ENCODE measurements at places on chromosomes 11 and 22.

- no peak for DNase-seq
These were observed 48.9 kb downstream of the DHCR7 start for GRCh38 chr11:71399341-71399740.

- DNase-seq, result no peak
These were observed 36.3 kb upstream of the APOBEC3A start for GRCh38 chr22:38921120-38921519.

- no peak for DNase-seq
These were observed 153.9 kb downstream of the TEAD1 start for GRCh38 chr11:12827929-12828812.

GRCh38 chr22:49934160-49934890, 15.9 kb downstream of the CRELD2 start:
- peak; percentile 72 for DNase-seq

DNA sequence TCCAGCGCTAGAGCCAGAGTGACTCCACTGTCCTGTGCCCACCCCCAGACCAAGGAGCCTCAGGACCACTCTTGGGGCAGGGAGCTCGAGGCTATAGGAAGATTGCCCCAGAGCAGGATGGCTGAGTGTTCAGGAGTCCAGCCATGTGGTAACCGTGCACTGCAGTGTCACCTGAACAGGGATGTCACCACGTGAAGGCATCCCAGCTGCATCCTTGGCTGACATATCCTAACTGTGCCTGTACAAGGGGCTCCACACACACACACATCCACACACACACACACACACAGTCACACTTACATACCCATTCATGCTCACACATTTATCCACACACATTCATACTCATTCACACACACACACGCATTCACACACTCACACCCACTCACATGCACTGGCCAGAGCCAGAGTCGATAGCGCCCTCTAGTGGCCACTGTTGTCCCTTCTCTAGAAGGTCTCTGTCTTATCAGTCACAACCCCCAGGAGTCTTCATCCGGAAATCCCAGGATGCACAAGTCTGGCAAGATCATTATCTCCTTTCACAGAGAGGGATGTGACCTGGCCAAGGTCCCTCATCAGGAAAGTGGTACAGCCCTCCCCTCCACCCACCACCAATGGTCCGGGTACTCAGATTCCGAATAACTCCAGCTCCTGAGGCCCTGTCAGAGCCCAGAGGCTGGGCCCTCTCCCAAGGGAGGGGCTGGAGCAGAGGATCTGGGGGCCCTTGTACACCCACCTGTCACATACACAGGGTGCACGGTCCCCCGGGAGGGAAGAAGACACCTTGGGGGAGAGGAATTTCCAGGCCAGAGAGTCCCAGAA, 55.1 kb downstream of the IGLL5 start:
- DNase-seq, result peak; percentile 91

- no peak for DNase-seq
These were observed 41.8 kb upstream of the KCNQ1OT1 start for GRCh38 chr11:2741377-2742131.

DNA sequence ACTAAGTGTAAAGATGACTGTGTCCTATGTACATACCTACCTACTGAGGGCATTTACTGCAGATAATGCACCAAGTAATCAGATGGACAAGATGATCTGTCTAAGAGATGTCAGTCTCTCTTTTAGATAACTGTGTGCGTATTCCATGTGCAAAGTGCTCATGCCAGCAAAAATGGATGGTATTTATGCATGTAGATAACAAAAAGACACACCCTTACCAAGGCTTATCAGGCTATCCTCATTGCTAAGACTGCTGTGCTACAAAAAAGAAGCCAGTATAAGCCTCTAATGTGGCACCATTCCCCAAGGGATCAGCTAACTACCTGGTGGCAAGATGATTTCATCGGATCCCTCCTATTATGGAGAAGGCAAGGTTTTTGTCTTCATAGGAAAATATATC, 34.3 kb upstream of the CD44 start:
- DNase-seq, result no peak

GRCh38 chr11:68038226-68038717, 553 bp upstream of the TCIRG1 start:
- no peak for DNase-seq

GRCh38 chr11:115996808-115997188, 492.6 kb upstream of the CADM1 start:
- DNase-seq, result no peak

DNA sequence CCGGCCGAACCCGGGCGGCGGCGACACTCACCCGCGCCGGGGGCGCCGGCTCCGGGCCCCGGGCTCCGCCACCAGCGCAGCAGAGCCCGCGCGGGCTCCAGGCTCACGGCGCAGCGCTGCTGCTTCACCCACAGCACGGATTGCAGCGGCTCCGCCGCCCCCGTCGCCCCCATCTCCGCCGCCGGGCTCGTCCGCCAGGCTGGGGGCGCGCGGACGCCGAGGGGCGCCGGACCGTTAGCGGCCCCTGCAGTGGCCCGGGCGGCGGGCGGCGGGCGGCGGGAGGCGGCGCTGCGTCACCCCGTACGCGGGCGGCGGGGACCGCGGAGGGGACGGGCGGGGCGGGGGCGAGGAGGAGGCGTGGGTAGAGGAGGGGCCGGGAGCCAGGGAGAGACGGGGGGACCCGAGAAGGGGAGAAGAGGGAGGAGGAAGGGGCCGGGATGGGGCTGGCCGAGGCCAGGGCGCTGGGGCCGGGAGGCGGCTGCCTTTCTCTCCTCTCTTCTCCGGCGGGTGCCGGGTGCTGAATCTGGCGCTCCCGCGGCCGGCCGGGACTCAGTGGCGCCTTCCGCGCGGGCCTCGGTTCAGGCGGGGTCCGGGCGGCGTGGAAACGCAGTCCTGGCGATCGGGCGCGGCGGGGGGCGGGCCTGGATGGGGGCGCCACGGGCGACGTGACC, at the start of gene CERK:
Gene CERK (minus strand): TSS at position 277 of the 671 bp plus-strand sequence. CDS start 104 bp downstream, at position 173.
- DNase-seq, result peak; percentile 89

DNA sequence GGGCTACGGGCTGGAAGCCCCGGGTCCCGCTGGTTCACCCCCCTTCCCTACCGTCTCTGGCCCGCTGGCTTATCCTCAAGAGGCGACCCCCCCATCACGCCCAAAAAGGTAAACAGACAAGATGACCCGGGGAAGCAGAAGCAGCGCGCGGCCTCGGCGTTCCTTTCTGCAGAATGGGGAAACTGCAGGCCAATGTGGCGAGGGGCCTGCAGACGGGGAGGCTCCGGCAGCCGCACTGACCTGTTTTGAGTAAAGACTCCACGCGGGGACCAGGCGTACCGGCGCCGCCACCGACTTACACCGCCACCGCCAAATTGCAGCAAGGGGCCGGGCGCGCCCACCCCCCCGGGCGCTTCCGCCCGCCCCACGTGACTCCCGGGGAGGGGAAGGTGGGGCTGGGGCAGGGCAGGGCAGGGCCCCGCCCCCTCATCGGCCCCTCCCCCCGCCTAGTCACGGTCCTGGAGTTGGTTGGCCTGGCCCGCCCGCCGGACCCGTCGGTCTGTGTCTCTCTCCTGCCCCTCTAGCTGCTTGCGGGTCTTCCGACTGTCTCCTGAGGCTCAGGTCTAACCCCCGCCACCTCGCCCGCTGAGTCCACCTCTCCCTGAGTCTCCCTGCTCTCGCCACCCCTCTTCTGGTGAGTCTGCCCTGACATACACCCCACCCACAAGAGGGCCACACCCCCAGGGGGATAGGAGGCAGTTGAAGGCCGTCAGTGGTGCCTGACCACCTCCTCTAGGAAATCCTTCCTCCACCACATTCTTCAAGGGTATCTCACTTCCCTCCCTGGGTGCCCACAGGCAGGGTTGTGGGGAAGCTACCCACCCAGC, at the start of gene ARAP1:
Gene ARAP1 (minus strand): TSS at position 321 of the 827 bp plus-strand sequence. CDS start 25,280 bp downstream, outside the sequence.
- DNase-seq, result peak; percentile 93

GRCh38 chr22:23394525-23395326, 185.4 kb downstream of the IGLL1 start:
- DNase-seq, result no peak

GRCh38 chr22:26648528-26649388, 8.6 kb upstream of the MIAT start:
- DNase-seq, result no peak

DNA sequence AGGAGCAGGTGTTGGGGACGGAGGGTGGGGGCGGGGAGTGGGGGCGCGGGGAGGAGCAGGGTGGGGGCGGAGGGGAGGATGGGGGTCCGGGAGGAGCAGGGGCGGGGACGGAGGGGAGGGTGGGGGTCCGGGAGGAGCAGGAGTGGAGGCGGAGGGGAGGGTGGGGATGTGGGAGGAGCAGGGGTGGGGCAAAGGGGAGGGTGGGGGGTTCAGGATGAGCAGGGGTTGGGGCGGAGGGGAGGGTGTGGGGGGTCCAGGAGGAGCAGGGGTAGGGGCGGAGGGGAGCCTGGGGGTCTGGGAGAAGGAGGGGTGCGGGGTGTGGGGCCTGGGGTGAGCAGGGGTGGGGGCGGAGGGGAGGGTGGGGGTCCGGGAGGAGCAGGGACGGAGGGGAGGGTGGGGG, 17.1 kb downstream of the CRELD2 start:
- DNase-seq, result no peak

- no peak for DNase-seq
These were observed 119.9 kb downstream of the MAML2 start for GRCh38 chr11:96223083-96223482.

DNA sequence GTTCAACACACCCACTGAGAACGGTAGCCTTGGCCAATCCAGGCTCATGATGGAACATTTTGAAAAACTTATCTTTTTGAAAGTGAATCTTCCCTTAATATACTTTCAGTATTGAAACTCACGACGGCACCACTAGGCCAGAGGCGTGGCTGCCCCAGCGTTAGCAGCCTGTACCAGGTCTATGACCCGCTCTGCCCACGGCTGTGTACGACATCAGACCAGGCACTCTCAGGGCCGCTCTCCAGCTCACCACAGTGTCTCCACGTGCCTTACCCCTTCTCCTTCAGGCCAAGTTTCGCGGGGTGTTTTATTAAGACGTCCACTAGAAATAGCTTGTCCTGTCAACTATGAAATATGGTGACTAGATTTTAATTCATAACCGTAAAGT, 31.2 kb downstream of the ALG12 start:
- DNase-seq, result no peak

DNA sequence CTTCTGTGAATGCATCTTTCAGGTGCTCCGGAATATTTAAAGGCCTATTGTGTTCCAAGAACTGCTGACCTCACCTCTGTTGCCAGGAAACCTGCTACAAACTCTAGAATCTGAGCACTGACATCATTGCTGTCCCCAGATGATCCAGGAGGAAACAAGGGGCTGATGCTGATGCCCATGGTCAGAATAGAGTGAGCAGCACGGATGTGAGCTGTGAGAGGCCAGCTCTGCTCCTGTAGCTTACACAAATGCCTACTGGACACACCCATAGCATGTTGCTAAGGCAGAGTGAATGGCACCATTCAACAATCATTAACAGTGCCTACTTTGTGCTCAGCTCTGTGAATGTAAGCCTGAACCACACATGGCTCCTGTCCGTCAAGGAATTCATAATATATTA, 276.7 kb upstream of the API5 start:
- no peak for DNase-seq

DNA sequence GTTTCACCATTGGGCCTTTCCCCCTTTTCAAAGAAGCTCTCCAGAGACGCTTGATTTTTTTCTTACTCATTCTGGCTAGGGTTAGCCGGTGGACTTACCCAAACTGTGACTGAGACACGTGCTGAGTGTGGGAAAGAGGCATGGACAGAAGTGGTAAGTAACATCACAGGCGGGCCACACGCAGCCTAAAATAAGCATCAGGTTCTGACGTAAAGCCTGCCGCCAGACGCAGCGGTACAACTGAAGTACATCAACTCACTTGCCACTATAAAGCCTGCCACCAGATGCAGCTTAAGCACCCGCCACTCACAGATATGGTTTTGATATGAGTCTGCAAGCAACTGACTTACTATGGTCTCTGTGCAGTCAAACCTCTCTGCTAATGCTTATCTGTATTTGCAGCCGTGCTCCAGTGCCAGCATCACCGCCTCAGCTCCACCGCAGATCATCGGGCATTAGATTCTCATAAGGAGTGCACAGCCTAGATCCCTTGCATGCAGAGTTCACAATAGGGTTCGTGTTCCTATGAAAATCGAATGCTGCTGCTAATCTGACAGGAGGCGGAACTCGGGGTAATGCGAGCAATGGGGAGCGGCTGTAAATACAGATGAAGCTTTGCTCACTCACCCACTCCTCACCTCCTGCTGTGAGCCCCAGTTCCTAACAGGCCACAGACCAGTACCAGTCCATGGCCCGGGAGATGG, 58.8 kb downstream of the PHF21B start:
- DNase-seq, result no peak

GRCh38 chr22:42283278-42284201, 13.1 kb upstream of the TCF20 start:
- DNase-seq, result peak; percentile 79

DNA sequence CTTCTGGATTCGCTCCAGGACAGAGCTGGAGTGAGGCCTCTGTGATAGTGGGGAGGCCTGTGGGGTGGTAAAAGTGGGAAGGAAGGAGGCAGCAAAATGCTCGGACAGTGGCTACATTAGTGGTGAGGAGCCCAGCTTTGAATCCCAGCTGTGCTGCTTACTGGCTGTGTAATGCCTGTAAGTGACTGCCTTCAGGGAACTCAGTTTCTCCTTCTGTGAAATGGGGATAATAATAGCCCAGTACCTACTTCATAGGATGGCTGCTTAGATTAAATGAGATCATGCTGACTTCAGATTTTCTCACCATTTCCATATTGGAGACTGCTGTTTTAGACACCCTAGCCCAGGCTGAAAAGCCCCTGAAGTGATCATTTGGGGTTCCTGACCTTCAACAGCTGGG, 8.4 kb upstream of the ALX4 start:
- no peak for DNase-seq

GRCh38 chr11:86932259-86932585, 23.0 kb downstream of the FZD4 start:
- no peak for DNase-seq

- no peak for DNase-seq
These were observed 178.3 kb downstream of the SNX19 start for GRCh38 chr11:130737866-130738431.
